ENCODE measurements at places on chromosomes 4 and X. TPM values are rescaled to one million over a fixed set of nuclear protein-coding genes. Genes with fewer than 3 reads are reported as not detected.

Gene ZAR1
- not detected for polyA plus RNA-seq

Gene ADH1A
- not detected for polyA plus RNA-seq

DNA sequence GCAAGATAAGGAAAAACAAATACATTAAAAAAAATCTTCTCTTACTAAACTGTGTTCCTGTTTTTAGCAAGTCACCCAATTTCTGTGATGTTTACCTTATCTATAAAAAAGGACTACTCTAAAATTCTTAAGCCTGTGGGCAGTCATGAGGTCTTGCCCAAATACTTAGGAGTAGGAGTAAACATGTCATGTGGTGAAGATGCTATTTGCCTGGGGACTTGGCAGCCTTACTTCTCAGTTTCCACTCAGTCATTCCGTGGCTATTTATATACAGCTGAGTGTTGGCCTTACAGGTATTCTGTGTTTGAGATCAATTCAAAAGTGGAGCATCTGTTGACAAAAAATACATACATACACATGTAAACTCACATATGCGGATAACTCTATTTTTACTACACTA, 89.9 kb upstream of the TLR2 start:
- DNase-seq: no peak

GRCh38 chrX:4320436-4320947, 607.0 kb upstream of the PRKX start:
- DNase-seq: no peak

- no peak for DNase-seq
These were observed 871.2 kb upstream of the TENM3 start for GRCh38 chr4:181372014-181372413.

DNA sequence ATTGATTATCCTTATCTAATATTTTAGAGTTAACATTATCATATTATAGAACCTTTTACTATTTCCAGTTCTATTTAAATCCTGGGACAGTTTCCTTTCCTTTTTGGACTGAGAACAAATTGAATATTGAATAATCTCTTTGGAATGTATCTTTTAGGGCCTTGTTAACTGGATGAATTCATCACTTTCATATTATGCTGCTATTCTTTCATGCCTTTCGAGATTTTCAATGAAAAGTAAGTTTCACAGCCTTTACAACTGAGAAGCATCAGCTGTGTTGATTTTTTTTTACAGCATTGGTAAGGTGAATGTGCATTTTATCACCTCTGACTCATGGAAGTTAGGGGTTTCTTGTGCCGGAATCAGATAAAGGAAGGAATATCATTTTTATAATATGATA, 39.6 kb downstream of the PDLIM5 start:
- no peak for DNase-seq

DNA sequence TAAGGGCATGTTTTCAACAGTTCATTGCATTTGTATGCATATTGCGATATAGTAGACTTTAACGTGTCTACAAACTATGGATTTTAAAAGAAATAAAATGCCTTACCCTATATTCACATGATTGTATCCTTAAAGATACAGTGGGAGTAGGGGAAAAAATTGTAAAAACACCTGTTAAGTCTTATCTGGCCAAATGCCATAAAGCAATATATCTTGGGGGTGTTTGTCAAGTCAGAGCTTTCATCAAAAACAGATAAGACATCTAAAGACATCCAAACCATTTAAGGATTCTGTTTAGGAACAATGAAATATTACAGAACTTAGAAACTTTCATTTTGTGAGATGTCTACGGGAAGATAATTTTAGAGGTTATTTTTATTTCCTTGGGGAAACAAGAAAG, 152.3 kb downstream of the AASDH start:
- DNase-seq: no peak

GRCh38 chrX:153900831-153901752, 3.4 kb upstream of the AVPR2 start:
- DNase-seq: peak; percentile 88
